ENCODE measurements at places on chromosomes 16 and 17.

- no peak for DNase-seq
These were observed 94.2 kb downstream of the MAP2K4 start for GRCh38 chr17:12114686-12115418.

GRCh38 chr17:79872762-79873161 is 33.5 kb upstream of the CBX4 start:
- no peak for DNase-seq

GRCh38 chr17:4049546-4049945 is 85.3 kb upstream of the ATP2A3 start:
- DNase-seq: no peak

DNA sequence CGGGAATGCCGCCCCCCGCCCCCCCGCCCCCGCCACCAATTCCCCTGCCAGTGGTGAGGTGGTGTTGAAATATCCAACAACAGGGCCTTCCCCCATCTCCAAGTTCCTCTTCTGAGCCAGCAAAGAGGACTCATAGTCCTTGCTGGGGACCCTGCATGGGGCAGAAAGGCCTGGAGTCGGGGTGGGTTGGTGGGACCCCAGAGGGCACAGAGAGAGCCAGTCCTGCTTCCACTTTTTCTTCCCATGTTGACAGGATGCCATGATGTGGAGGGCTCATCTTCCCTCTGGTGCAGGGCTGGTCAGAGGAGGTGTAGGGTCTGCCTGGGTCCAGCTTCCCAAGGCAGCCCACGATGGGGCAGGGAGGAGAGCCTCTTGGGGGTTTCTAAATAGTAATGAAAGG is 49.0 kb upstream of the PIK3R6 start:
- DNase-seq: no peak

- peak; percentile 95 for DNase-seq
These were observed 27.0 kb downstream of the RSL1D1 start for GRCh38 chr16:11824362-11824761.

Data from HepG2 (cell line).